ENCODE measurements at places on chromosomes 11 and 22.

- DNase-seq, result peak; percentile 54
Measured at GRCh38 chr22:37018815-37019308, 385 bp downstream of the TST start.

DNA sequence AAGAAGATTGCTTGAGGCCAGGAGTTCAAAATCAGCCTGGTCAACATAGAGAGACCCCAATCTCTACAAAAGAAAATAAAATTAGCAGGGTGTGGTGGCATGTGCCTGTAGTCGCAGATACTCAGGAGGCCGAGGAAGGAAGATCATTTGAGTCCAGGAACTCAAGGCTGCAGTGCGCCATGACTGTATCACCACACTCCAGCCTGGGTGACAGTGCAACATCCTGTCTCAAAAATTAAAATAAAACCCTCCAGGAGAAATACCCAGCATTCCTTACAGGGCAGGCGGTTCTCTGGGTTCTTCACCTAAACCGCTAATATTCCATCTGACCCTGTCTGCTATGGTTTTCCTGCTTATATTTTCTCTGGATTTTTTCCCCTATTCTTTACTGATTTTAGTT lies 13.5 kb downstream of the TCF20 start:
- no peak for DNase-seq

- no peak for DNase-seq
Measured at GRCh38 chr11:77784572-77784971, 36.0 kb downstream of the RSF1 start.

DNA sequence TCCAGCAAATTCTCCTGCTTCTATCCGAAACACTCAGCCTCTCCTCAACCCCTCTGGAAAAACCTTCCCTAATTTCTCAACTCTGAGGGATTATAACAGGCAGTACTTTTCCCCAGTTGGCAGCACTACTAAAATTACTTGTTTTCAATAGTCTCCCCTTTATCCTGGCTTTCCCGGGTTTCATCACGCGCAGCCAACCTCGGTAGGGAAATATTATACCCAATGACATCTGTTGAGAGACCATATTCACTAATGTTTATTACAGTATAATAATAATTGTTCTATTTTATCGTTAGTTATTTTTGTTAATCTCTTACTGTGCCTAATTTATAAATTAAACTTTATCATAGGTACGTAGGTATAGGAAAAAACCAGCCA lies 330 bp upstream of the POLD3 start:
- no peak for DNase-seq

DNA sequence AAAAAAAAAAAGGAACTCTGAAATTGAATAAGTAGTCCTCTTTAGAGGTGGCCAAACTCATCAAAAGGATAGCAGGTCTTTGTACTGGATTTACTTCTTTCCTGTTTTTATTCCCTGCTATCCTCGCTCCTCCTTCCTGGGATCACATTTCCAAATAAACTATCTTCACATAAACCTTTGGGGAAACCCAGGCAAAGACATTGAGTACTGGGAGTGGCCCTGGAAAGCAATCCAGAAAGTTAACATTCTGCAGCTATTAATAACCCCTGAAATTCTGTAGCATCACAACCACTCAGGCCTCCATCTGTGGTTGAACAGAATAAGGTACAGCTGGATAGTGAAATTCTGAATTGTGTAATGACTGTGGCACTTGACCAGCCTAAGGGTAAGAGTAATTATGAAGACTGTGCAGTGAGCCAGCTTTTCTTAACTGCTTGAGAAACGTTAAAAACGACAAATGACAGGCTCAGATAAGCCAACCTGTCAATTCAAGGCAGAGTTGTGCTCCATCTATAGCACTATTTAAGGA lies 58.8 kb downstream of the ISX start:
- no peak for DNase-seq

DNA sequence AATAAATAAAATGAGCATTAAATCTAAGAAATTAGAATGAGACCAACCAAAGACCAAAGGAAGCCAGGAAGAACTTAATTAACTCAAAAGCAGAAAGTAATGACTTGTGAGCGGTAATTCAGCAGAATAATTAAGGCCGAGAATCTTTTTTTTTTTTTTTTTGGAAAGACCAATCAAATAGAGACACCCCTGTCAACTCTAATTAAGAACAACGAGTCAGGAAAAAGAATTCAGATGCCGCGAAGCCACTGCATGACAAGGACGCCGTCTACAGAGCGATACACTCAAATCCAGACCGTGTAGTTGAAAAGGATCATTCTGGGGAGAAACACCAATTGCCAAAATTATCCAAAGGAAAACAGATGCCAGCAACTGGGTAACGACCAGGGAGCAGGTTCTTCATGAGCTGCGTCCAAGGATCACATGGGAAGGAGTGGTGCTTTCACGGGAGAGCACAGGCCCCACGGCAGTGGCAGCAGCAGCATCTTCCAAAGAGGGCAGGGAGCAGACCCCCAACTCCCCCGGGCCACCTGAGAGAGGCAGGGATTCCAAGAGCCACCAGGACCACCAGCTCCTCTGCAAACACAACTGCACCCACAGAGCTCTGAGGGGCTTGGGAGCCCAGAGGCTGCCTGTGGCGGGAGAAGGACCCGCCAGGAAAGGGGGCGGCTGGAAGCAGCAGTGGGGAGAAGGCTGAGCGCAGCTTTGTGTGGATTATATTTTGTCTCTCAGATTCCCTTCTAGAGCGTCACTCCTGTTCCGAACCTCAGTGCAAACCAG lies 469.8 kb downstream of the BRD1 start:
- no peak for DNase-seq

- no peak for DNase-seq
Measured at GRCh38 chr11:77126861-77127234, 1.2 kb upstream of the MYO7A start.

DNA sequence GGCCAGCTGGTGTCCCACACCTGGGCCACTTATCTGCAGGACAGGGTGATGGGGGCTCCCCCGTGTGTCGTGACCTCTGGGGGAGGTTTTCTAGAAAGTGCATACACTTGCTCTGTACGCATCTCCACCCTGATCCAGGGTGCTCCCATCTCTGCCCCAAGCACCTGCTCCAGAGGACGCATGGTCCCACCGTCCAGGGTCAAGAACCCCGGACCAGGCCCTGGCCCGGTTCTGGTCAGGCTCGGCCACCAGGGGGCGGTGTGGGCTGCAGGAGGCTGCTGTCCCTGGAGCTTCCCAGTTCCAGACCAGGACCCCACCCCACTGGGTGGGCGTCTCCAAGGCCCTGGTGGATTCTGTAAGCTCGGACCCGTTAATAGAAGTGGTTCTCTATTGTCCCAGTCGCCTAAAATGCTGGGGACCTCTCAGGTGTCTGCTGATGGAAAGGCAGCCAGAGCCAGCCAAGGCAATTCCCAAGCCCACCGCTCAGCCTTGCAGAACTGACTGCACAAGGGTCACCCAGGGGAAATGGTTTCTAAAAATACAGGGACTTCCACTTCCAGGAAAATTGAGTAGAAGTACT lies 34.7 kb upstream of the SEPTIN5 start:
- no peak for DNase-seq

GRCh38 chr11:78019808-78020207 lies 3.3 kb downstream of the KCTD14 start:
- DNase-seq, result no peak

DNA sequence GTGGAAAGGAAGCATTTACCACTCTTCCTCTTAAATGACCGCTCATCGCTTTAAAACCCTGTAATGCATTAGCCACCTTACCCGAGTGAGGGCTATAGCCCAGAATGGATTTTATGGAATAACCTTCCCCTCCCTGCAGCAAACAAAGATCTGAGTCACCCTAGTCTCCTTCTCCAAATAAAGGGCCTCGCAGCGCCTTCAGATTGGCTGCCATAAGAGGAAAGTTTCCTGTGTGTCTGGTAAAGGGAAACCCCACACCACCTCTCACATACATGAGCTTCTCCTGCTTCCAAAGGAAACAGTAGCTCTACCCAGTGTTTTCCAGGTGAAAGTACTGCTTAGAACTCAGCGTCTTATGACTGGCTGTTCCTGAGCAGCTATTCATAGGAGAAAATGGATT lies 47.8 kb downstream of the PPP2R1B start:
- DNase-seq, result no peak

DNA sequence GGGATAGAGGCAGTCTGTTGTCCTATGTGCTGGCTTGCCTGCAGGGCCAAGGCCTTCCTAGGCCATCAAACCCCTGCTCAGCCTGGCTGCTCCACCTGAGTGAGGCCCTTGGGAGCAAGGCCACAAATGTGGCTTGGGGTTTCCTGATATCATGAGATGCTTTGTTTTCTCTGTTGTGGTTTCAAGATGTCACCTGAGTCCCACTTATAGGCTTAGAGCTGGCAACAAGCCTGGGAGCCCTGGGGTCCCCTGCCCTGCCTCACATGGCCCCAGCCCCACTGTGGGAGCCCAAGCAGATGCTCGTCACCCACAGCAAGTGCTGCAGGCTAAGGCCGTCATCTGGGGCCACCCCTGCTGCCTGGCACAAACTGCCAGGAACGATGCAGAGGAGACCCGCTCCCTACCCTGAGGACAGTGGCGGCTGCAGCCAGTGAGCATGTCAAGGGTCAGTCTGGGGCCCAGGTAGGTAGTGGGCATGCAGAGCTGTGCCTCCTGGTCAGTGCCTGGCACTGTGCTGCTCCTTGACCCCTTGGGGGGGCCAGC lies 75.4 kb upstream of the KCNQ1OT1 start:
- no peak for DNase-seq

- DNase-seq, result peak; percentile 92
Measured at GRCh38 chr11:9639099-9639498, 24.8 kb upstream of the SWAP70 start.

- no peak for DNase-seq
Measured at GRCh38 chr11:15278128-15278527, 163.4 kb downstream of the INSC start.

DNA sequence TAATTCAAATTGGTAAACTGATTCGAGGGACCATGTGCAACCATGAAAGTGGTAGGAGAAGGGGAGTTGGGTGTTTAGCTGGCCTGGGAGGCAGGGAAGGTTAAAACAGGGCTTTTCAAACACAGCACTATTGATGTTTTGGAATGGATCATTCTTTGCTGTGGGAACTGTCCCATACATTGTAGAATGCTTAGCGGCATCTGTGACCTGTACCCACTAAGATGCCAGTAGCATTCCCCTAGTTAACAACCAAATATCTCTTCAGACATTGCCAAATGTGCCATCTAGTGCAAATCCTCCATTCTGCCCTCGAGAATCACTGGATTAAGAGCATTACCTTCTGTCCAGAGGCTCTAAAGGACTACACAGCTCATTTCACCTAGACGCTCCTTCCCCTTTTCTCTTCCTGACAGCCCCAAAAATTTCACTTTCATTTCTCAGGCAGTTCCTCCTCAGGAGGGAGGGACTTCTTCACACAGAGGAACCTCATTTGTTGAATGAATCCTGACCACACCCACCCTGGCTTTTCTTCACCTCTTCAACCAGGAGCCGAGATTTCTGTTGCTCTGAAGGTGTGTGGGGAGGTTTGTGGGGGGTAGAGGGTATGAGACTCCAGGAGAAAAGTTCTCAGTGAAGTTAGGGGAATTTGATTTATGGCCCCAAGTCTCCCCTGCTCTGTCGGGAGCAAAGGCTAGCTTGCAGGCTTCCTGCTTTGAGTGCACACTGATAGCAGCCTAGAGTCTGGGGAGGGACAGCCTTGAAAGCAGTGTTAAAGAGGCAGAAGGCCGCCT lies at the start of gene TRIM34:
TSS of gene TRIM34 (plus strand) at position 513 of the 791 bp plus-strand sequence. CDS start 7,331 bp downstream, outside the sequence.
- DNase-seq, result peak; percentile 15

DNA sequence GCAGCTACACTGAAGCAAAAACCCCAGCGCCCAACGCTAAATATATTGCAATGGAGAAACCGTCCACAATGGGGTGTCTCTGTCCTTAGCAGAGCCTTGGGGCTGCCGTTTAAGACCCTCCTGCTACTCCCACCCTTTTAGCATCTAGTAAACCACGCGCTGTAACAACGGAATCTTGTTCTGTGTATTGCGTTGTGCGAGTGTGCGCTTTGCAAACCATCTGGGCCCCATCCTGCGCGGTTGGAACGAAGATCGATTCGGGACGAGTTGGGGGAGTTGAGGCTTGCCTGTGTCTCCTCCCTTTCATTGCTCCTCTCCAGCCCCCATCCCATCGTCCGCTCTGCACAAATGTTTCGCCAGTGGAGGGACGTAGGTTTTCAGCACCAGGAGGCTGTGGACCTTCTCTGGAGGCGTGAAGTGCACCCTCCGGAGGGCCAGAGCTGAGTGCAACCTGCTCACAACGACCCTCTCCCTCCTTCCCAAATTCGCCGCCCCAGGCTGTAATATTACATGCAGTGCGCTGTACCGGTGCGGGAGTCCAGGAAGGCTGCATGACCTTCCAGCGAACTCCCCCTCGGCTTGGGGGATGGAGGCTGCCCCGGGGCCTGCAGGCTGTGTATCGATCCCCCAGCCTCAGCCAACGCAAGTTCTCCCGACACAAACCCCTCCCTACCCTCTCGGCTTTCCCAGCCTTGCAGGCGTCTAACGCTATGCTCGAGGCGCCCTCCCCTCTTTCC lies 1.6 kb upstream of the KMT2A start:
- no peak for DNase-seq

DNA sequence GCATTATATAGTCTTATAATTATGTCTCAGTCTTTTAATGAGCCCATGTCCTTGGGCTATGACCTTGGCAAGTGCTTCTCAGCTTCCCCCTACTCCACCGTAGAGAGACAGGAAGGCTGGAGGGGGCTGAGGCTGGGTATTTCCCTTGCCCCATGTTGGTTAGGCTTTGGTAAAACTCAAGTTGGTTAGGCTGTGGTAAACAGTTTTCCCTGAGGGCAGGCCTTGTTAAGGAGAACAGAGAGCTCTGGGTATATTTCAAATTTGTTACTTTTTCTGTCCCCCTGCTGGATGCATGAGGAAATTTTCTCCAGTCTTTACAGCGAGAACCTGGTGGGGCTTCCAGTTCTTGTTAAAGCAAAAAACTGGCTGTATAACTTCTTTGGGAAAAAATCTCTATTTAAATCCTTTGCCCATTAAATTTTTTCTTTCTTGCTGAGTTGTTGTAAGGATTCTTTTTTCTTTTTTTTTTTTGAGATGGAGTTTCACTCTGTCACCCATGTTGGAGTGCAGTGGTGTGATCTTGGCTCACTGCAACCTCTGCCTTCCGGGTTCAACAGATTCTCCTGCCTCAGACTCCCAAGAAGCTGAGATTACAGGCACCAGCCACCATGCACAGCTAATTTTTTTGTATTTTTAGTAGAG lies 12.2 kb upstream of the DCHS1 start:
- peak; percentile 39 for DNase-seq

- DNase-seq, result no peak
Measured at GRCh38 chr11:21561581-21561980, 631.3 kb upstream of the ANO5 start.

DNA sequence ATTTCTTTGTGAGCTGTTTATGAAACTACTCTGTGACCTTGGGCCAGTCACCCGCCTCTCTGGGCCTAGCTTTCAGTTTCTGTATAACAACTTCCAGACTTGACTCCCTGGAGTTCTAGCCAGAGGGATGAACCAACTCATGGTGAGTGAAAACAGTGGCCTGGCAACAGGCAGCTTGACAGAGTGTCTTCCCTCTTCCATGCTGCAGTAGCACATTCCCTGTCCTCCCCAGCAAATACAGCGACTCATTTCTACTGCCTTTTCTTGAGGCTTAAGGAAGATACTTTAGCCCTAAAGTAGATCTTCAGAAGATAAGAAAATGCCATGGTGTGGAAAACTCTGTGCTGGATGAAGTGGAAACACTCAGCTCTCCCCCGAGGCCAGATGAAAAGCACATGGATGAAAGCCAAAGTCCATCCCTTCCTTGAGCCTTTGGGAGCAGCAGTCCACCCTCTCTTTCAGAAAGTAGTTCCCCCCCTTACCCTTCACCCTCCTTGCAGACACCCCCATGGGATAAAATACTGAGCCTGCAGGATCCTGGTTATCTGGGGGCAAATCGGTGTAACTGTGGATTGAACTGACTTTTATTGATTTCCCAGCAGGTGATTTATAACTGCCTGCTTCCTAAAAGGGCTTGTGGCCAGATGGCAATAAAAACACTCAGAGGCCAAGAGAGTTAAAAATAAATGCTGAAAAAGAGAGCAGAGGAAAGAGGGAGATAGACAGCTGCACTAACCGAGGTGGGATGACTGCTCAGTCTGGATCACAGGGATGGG lies 24.1 kb downstream of the IRAG1 start:
- DNase-seq, result no peak

Measured in HL-60 (cell line).